T-cell (primary cell): ENCODE measurements at places on chromosomes 11 and 22.

DNA sequence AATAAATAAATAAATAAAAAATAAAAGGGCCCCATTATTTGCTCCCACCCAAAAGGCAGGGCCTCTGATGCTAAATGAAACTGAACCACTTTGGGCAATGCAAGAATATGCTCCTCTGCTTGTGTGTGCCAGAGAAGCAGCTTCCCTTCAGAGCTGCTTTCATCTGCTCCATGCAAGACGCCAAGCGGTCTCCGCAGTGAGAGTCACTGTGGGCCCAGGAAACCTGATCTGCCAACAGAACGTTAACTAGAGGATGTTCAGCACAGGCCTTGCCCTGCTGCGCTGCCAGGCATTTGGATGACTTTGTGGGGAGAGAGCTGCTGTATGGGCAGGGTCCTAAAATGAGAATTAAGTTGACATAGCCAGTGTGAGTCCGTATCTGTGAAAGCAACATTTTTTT lies 43.7 kb upstream of the APOA1 start:
- DNase-seq = no peak

DNA sequence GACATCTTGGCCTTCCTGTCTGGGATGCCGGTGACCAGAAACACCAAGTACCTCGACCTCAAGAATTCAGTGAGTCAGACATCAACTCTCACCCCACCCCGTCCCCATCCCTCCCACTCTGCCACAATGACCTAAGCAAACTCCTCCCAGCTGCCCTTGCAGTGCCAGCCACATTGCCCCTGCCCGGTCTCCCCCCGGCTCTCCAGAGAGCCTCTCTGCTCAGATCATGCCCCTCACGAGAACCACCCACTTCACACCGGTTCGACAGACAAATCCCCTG lies 23.6 kb upstream of the MYRF start:
- DNase-seq = no peak

DNA sequence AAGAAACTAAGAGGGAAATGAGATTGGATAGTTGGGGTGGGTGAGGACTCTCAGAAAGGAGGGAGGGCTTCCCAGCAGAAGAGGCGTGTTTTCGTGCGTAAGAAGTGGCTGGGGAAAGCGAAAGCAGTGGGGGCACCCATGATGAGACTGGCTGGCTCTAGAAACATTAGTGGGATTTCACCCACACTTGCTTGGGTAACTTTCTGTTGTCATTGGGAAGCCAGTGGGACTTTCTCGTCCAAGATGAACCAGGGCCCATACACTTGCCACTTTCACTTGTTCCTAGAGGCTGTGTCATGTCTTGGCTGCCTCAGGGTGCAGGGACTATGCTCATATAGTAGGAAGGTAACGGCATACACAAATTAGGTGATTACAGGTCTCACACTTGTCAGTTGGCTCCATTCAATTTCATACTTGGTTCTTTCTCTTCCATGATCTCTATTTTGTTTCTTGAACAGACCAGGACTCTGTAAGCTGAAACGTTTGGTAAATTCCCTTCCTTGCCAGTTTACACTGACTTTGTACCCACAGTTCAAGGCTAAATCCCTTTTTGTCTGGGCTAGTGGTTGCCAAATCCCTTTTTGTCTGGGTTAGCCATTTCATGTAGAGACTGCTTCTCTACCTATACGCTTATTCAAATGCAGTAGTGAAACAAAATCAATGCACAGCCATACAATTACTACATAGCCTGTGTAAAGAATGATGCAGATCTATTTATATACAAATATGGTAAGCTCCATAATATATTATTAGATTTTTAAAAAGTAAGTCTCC lies 42.0 kb upstream of the CXCR5 start:
- DNase-seq = peak; percentile 42

GRCh38 chr11:46674463-46675287 lies 25.7 kb downstream of the ARHGAP1 start:
- DNase-seq = peak; percentile 12

DNA sequence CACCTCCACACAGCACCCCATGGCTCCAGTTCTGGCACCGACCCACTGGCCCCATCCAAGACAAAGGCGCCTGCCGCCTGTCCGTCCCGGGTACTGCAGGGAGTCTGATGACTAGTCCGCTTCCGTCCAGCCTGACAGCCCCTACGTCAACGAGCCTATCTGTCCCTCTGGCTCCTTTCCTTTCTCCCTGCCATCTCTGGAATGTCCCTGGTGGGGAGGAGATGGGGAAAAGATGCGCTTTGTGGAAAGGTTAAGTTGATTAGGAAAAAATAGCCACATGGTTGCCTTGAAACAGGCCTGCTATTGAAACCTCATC lies 10.4 kb downstream of the PDGFB start:
- no peak for DNase-seq

- no peak for DNase-seq
Measured at GRCh38 chr11:11956006-11956405, 52.4 kb downstream of the DKK3 start.

DNA sequence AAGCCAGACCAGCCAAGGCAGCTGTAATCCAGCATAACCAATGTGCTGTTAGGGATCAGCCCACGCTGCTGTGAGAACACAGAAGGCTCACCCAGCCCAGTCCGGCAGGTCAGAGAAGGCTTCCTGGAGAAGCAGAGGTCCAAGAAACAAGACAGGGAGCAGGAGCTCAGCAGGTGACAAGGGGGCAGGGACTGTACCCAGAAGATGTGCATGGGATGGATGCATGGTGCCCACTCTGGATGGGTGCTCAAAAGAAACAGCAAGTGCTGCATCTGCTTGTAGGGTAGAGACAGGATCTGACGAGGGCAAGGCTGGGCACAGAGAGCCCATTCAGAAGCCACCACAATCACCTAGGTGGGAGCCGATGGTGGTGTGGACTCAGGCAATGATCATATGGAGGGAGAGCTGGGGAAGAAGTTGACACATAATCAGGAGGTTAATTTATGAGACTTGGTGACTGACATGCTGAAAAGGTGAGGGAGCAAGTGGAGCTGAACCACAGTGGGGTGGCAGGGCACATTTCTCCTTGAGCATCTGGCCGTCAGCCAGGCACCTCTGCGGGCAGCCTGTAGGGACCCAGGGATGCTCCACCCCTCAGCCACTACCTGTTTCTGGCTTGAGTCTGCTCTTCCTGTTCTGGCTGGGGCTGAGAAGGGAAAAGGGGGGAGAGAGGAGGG lies 102.3 kb upstream of the DRD2 start:
- no peak for DNase-seq

DNA sequence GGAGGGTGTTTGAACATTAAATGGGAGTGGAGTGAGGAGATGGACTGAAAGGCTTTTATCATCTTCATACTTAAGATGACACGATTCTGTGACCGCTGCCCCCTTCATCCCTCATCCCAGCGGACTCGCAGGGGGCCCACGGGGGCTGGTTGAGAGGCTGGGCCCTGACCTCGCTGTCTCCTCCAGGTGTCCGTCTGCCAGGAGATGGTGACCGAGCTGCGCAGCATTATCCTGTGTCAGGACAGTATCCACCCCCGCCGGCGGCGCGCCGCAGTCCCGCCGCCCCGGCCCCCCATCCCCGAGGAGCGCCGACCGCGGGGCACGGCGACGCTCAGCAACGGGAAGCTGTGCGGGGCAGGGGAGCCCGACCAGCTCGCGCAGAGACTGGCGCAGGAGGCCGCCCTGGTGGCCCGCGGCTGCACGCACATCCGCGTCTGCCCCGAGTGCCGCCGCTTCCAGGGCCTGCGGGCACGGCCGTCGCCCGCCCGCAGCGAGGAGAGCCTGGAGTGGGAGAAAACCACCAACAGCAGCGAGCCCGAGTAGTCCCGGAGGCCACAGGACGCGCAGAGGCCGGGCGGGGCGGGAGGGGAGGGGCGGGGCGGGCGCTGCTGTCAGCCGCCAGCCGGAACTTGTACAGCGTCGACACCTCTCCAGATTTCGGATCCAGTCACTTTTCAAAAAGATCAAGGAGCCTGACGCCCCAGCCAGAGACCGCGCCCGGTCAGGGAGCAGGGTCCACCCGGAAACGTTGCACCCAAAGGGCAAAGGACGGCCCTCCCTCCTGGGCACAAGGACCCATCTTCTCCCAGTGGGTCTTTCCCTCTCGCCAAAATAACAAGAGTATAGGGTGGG lies 38.0 kb upstream of the TBCEL start:
- peak; percentile 26 for DNase-seq

DNA sequence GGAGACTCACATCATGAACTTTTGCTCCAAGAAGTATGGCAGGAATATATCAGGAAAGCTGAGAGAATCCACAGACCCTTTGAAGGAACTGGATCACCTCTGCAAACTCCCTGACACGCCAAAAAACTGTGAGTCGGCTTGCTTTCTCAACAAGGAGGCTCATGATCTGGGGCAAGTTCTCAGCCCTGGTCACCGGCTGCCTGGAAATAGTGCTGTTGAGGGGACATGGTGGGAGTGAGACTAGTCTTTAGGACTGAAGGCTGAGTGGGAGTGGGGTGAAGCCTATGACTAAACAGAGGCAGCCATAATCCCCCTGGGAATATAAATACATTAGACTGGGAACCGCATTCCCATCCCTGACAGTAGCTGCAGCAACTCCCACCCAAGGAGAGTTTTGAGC lies 8.4 kb upstream of the MMP7 start:
- no peak for DNase-seq

DNA sequence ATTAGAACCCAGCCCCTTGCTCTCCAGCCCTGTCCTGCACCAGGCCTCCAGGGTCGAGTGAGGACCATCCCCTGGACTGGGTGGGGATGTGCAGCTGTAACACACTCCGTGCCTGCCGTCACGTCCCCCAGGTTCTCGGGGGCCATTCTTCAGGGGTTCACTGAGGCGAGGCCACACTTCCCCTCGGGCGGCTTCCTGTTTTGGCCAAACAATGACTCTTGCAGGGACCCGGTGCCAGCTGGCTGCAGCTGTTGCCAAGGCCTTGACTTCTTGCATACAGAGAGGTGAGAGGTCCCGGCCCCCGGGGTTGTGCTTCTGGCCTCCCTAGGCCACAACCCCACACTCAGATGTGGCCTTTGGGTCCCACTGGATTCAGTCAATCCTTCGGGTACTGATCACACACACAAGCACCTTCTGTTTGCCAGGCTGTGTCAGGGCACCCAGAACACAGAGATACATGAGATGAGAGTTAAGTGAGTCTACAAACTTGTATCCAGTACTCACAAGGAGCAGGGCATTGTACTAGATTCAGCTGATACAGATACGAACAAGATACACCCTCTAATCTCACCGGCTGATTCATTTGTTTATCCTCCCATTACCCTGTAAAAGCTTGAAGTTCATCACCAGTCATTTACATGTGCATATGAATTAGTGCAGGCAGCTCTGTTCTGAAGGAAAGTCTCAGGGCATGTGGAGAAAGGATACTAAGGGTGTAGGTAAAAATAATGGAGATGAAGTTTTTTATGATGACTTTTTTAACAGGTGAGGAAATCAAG lies 32.9 kb downstream of the LRRC32 start:
- no peak for DNase-seq

DNA sequence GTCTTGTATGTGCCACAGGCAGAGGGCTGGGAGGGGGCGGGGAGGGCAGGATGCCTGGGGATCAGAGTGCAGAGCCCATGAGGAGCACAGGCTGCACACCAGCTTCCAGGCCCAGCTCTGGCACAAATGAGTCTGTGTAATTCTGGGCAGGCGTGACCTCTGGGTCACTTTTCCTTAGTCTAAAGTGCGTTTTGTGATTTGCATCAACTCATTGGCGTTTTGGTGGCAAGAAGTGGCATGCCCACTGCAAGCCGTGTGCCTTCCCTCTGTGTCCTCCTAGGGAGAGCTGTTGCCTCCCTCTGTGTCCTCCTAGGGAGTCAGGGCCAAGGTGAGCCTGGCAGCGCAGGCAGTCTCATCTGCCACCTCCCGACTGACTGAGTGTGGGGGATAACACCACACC lies 17.2 kb downstream of the CHADL start:
- DNase-seq = no peak

GRCh38 chr11:32817852-32818183 lies 11.9 kb upstream of the PRRG4 start:
- no peak for DNase-seq

- DNase-seq = no peak
Measured at GRCh38 chr11:77542296-77542695, 47.5 kb upstream of the AQP11 start.

- DNase-seq = no peak
Measured at GRCh38 chr11:107716884-107717532, 5.2 kb upstream of the SLN start.

DNA sequence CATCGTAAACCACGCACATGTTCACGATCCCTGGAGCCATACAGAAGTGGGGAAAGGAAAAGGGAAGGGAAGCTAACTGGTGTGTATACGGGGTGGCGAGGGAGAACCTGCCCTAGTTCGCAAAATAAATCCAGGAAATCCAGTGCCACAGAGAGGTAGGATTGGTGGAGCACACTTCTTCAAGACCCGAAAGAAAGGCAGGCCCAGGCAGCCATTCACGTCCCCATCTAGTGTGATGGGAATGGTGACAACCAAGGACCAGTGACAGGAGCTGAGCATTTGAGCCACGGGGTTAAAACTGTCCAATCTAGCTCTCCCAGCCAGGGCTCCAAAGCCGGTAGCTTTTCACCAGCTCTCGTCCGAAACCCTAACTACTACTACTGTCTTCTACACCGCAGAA lies 53.7 kb downstream of the IGSF9B start:
- no peak for DNase-seq

- DNase-seq = no peak
Measured at GRCh38 chr11:12975195-12975594, 33.9 kb upstream of the RASSF10 start.

- no peak for DNase-seq
Measured at GRCh38 chr11:76892306-76892705, 31.6 kb downstream of the ACER3 start.
